ENCODE measurements at places on chromosomes 12 and 14.

GRCh38 chr12:15534322-15534721 is 212.0 kb downstream of the PTPRO start:
- no peak for DNase-seq

DNA sequence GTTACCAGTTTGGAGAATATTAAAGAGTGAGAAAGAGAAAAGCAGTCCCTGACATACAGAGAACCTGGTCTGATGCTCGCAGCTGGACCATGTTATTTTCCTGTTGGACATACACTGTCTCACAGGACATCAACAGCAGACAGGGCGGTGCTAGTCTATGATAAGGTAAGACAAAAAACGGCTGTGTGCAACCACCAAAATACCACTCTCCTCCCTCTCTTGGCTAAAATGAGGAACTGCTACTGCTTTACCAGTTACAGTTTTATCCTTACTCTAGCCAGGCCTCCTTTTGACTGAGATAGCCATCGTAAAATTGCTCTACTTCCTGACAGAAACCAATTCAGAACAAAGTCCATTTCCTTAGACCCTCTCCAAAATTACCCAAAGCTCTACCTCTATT is 47.0 kb upstream of the ERGIC2 start:
- no peak for DNase-seq

- no peak for DNase-seq
Measured at GRCh38 chr12:93156086-93156716, 221.5 kb upstream of the NUDT4 start.

DNA sequence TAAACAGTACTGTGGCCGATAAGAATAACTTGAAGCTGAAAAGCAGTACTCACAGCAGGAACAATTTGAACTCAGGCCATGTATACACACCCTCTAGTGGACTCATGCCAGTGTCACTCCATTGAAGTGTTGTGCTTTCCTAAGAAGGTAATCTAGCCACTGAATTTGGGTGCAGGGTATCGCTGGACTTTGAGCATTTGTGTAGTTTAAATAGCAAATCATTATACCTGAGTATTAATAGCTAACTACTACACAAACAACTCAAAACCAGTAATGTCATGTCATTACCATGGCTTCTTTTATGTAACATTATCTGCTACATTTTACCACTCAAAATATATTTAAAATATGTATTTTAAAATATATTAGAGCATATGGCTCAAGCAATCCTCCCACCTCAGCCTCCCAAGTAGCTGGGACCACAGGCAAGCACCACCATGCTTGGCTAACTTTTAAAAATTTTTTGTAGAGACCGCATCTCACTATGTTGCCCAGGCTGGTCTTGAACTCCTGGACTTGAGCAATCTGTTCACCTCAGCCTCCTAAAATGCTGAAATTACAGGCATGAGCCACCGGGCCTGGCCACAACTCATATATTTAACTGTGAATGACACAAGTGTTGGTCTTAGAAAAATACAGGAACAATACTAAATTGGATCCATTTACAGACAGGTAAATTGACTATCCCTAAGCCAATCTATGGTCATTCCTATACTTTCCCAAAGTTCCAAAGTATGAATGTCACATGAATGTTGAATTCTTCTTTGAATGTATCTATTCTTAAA is 25.6 kb upstream of the ARID4A start:
- DNase-seq = no peak

DNA sequence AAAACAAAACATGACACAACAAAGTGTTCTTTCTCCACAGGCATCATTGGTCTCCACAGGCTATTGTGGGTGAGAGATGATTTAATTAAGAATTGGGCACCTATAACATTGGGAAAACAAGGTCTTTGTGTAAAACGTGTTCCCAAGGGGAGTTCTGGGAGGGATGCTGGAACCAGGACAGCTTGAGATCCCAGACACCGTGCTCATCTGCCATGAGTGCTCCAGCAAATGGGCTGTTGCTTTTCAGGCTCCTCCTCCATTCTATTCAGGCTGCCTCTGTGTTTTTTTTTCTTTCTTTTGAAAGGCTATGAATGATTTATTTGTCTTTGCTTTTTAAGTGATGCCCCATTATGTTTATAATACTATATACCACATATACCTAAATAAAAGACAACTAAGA is 122.4 kb downstream of the DACT1 start:
- no peak for DNase-seq

GRCh38 chr12:89448951-89449371 is 75.6 kb downstream of the GALNT4 start:
- no peak for DNase-seq

DNA sequence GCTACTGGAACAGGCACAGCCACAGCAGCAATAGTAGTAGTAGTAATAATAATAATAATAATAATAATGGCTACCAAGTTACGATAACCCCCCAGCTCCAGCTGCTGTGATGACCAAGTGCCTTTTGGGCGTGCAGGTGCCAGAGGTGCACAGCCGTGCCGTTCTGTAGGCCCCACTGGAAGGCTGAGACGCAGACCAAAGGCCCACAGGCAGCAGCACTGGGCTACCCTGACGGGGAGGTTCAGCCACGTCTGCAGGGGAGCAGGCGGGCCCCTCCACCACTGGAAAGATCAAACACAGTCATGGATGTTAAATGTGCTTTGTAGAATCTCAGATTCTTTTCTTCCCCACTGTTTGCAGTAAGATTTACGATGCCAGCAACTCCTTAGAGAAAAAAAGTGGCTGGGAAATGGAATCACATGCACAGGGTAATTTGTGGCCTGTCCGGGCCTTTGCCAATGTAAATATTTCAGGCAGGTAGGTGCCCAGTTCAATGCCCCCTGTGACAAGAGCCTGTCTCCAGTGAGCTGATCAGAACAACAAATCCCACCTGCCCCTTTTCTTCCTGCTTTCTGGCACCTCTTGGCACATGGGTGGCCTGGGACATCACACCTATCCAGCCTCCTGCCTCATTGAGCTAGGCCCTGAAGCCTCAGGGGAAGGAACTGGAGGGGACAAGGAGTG is 32.6 kb downstream of the CCDC85C start:
- no peak for DNase-seq

DNA sequence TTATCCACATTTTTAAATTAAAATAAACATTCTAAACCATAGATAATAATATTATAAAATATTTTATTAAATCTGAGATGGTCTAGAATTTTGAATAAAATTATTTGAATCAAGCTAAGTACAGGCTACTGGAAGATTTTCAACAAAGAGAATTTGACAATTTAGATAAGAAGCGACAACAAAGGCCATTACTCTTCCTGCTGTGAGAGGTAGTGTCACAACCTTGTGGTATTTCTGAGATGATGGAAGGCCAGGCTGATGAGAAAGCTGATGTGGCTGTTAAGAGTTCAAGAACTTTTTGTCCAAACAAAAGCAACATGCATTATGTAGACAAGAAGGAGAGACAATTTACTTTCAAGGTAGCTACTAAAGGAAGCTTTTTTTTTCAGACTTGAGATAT is 43.7 kb upstream of the CNTN1 start:
- no peak for DNase-seq

DNA sequence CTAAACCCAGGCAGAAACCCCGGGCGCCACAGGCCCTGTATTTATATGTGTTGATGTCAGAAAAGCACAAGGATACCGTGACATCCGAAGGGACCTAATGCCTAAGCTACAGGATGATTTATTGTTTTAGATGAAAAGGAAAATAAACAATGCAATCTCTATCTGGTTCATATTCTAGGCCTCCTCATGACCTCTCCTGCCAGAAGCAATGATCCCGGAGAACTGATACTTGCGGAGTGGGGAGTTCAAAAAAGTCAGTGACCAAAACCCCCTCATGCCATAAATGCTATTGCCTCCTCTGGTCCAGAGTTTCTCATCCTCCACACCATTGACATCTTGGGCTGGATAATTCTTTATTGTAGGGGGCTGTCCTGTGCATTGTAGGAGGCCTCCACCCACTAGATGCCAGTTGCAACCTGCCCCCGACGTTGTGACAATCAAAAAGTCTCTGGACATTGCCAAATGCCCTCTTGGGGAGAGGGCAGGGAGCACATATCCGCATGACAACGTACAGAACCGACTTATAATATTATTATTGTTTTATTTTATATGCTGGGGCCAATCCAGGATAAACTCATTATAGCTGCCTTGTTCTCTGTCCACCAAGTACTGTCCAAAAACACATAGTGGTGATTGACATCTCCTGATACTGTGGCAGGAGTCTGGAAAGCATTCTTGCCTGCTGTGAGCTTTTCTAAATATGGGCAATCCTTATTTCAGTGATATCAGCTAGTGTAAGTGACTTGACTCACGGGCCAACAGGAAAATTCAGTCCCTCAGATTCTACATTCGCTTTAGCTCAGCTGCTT is 1.1 kb upstream of the CSRP2 start:
- DNase-seq = no peak

DNA sequence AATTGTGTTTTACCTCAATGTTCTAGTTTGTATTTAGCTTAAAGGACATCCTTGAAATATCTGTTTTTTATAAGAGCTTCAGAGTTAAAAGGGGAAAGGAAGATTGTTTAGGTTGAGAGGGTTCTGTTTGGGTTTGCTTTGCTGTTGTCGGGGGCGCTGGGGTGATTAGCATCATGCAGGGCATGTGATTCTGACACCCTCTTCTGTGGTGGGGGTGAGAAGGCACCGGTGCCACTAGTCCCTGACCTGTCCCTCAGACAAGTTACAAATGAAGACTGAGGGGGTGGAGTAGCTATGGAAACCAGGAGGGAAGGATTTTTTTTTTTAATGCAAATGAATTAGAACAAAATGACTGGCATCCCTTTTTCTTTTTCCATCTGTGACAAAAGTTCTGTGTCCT is 291.3 kb downstream of the RPAP3 start:
- DNase-seq = no peak

DNA sequence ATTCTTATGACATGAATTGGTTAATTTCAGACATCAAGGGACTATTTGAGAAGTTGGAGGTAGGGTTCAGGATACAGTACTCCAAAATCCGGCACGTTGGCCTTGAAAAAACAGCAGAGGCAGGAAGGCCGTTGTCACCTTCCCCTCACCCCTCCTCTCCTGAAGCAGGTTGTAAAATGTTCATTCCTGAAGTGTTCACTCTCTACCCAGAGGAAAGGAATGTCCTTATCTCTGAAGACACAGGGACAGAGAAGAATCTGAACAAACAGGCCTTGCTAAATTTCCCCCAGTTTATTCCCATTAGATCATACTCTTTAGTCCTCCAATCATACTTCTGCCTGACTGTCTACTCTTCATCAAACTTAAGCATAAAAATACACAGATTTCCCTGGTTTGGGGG is 313.6 kb downstream of the ZFP36L1 start:
- no peak for DNase-seq

DNA sequence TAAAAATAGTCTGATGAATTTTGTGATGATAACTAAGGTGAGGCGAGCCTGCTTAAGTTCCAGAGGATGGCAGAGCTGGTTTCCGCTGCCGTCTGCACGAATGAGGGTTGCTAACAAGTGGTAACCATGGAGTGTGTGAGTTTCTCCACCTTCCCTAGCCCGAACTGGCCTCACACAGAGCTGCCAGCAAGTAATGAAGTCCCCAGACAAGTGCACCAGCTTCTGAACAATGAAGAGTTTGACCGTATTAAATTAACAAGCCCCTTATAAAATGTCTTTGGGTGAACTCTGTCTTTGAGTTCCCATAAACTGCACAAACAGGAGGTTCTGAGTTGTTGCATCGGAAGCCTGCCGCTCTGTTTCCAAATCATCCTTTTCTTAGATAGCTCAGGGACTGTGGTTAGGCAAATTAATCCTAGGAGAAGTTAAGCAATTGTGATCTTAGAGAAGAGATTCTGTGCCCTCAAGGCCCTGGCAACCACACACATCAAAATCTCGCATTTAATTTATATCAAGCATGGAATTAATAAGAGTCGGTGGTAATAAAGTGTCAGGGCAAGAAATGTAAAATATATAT is 274.1 kb upstream of the DAAM1 start:
- no peak for DNase-seq

DNA sequence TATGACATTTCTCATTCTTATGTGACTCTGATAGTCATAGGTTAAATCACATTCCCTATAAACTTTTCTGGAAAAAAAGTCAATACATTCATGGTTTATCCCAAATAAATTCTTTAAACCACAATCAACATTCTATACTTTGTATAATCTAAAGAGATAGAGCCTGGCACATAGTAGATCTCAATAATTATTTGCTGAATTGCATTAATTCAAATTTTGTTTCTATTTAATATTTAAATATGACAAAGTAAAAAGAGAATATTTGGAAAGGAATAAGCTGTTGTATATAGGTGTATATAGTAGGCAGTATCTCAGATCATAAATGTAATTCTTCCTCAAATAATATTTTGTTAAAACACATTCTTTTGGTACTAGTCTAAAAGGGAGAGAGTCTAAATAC is 102.2 kb upstream of the USP15 start:
- DNase-seq = no peak

GRCh38 chr12:47038270-47038748 is 41.1 kb upstream of the PCED1B start:
- DNase-seq = no peak

- no peak for DNase-seq
Measured at GRCh38 chr12:125533434-125534029, 468.3 kb downstream of the AACS start.

- DNase-seq = no peak
Measured at GRCh38 chr12:85260896-85261295, 19.1 kb upstream of the ALX1 start.

DNA sequence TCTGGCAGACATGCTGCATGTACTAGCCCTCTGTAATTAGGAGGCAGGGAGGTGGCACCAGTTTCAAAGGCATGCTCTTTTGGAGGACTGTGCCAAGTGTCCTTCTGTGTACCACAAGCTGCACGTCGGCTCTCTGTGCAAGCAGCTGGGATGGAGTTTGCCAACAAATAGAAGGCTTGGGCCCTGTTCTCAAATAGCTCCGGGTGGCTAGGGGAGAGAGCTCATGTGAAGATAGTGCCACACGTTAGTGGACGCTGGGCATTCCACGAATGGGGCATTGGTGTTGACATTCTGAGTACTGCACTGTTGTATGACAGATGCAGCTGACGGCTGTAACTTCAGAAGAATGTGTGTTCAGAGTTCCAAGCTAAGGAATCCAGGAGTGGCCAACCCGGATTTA is 4.4 kb downstream of the AACS start:
- DNase-seq = no peak

- DNase-seq = no peak
Measured at GRCh38 chr14:56198438-56198837, 80.2 kb downstream of the PELI2 start.

DNA sequence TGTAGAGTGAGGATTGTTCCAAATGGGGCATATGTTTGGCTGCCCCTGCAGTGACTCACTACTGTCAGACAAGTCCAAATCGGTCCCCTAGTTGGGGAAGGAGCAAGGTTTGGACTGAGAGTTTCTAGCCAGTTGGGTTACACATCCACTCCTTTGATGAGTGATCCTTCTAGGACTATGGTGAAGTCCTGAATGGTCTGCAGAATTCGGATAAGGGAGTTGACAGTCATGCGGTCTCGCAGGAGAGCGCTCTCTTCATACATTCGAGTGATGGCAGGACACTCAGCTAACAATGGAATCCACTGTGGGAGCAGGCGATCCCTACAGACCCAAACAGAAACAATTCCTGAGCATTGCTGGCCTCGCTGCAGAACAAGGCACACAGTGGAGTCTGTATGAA is 61.5 kb upstream of the SINHCAF start:
- DNase-seq = no peak

GRCh38 chr12:55057481-55057880 is 37.7 kb downstream of the NEUROD4 start:
- DNase-seq = no peak

- DNase-seq = no peak
Measured at GRCh38 chr14:23069413-23069806, 12.1 kb upstream of the CDH24 start.

GRCh38 chr12:19915392-19916195 is 452.7 kb upstream of the PDE3A start:
- no peak for DNase-seq
